ENCODE measurements at places on chromosomes 5 and 9.

GRCh38 chr5:68381060-68381459, 165.5 kb downstream of the PIK3R1 start:
- no peak for DNase-seq

DNA sequence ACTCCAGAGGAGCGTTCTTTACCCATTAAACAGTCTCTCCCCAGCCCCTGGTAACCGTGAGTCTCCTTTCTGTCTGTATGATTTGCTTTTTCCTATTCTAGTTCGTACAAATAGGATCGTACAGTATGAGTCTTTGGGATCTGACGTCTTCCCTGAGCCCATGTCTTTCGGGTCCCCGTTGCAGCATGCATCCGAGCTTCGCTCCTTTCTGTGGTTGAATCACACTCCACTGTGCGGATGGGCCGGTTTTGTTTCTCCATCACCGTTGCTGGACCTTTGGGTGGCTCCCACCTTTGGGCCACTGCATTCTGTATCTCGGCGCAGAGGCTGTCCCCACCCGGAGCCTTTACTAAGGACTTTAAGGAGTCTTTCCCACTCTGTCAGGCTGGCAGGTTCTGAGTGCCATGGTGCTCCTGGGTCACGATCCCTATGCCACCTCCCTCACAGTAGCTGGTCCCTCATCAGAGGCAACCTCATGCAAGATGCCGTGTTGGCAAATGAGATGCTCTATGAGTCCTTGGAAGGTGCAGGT, 145.7 kb upstream of the COL5A1 start:
- DNase-seq = no peak

GRCh38 chr5:109900911-109901627, 211.3 kb downstream of the MAN2A1 start:
- no peak for DNase-seq

- DNase-seq = no peak
Measured at GRCh38 chr5:137621861-137622823, 113.7 kb downstream of the KLHL3 start.

DNA sequence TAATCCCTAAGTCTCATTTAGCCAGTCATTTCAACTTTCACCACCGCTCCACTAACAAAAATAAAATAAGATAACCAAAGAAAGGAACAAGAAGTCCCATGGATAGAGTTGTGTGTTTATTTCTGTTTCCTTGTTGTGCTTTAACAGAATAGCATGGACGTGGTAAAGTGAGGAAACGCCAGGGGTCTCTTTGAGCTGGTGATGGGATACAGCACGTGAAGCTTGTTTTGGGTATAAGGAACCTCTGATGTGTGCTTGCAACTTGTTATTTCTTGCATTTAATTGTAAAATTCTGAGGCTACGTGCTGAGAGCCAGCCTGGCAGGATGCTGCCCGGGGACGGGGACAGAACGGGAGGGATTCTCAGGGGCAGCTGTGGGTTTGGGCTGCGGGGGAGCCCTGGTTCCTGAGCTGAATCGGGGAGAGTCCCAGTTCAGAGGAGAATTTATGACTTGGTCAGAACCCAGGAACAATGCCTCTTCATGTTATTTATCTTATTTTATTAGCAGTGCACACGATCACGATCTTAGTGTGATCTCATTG, 63.4 kb downstream of the ANKRD33B start:
- no peak for DNase-seq

- DNase-seq = no peak
Measured at GRCh38 chr9:95721061-95721531, 154.4 kb upstream of the ERCC6L2 start.

DNA sequence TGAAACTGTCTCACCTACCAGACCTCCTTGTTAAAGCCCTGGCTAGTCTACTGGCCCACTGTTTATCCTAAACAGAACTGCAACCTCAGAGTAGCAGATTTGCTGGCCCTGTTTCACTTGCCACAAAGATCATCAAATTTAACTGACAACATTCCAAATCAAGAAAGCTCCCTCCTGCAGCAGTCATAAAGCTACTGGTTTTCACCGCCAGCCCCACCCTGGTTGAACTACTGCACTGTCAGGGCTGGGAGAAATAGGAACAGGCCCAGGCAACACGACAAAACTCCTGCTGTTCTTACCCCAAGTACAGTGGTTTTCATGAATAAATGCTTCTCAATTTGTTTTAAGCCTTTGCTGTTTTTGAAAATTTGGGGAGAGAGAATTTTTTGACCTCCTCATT, 63.0 kb downstream of the NR6A1 start:
- no peak for DNase-seq

DNA sequence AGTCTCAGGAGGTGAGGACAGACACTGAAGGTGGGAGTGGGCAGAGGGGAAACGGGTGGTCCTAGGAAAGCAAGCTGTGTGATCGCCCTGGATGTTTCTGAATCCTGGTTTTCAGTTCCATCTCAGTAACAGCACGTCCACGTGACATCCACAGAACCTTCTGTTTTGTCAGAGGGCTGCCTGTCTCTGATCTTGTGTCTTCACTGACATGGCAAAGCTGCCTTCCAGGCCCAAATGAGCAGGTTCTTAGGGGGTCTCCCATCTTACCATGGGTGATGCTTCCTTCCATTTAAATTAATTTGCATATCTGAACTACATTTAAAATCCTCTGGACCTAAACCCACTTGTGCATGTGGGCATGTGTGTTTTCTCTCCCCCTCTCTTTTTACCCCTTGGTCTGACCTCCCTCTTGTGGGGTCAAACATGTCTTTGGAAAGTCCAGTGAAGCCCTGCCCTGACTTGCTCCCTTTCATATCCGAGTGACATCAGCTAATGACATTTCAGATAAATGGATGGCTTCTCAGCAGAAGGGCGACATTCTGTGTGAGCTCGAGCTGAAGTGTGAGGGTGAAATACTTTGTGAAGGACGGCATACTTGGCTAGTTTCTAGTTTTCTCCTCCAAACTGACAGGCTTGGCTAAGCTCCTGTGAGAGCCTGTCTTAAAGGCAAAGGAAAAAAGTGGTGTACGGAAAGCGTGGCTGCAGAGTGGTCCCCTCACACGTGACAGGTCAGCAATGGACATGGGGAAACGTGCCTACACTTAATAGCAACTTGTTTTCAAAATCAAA, 204.8 kb upstream of the S1PR3 start:
- no peak for DNase-seq

DNA sequence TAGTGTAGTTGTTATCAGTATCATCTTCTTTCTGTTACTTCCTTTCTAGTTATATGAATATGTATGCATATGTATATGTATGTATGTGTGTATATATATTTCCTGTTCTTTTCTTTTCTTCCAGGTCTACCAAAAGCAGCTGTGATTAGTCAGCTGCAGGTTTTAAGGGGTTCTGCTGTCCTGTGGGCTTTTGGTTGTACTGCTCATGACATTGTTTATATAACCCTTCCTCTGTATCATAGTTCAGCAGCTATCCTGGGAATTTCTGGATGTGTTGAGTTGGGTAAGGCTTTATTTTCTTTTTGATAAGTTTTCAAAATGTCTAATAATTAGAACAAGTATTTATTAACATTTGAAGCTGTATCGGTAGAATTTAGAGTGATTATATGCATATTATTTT, 23.2 kb downstream of the SLC27A6 start:
- DNase-seq = no peak

GRCh38 chr9:101495810-101496209, 37.8 kb upstream of the RNF20 start:
- DNase-seq = peak; percentile 8

GRCh38 chr9:40911647-40912046, 216.8 kb downstream of the FOXD4L6 start:
- no peak for DNase-seq

- DNase-seq = no peak
Measured at GRCh38 chr9:109289931-109290330, 30.9 kb downstream of the EPB41L4B start.

- no peak for DNase-seq
Measured at GRCh38 chr9:126616521-126616976, 2.8 kb downstream of the LMX1B start.

DNA sequence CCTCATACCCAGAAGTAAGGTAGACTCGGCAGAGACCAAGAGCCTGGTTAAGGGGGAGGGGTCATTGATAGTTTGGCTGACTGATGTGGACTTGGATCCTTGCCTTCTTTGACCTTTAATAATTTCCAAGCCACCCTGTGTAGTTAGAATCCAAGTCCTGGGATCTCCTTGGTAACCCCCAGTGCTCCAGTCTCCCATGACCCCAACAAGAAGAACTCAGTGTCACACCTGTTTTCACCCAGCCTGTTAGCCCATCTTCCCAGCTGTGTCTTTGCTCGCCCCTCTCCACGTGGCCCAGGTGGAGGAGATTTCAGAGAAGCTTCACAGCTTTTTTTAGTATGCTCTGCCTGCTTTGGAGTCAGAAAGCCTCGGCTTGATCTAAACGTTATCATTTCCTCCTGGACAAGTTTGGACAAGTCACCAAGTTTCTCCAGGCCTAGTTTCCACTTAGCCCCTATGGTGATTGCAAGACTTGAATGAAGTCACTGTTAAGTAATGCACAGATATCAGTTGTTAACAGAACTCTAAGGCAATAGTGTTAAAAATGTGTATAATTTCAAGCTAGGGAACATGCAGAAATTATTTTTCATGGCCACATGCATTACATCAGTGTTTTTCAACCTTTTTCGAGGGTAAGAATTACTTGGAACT, 170.0 kb downstream of the TMEM38B start:
- no peak for DNase-seq

GRCh38 chr9:86464242-86464641, 110.0 kb upstream of the TUT7 start:
- no peak for DNase-seq

DNA sequence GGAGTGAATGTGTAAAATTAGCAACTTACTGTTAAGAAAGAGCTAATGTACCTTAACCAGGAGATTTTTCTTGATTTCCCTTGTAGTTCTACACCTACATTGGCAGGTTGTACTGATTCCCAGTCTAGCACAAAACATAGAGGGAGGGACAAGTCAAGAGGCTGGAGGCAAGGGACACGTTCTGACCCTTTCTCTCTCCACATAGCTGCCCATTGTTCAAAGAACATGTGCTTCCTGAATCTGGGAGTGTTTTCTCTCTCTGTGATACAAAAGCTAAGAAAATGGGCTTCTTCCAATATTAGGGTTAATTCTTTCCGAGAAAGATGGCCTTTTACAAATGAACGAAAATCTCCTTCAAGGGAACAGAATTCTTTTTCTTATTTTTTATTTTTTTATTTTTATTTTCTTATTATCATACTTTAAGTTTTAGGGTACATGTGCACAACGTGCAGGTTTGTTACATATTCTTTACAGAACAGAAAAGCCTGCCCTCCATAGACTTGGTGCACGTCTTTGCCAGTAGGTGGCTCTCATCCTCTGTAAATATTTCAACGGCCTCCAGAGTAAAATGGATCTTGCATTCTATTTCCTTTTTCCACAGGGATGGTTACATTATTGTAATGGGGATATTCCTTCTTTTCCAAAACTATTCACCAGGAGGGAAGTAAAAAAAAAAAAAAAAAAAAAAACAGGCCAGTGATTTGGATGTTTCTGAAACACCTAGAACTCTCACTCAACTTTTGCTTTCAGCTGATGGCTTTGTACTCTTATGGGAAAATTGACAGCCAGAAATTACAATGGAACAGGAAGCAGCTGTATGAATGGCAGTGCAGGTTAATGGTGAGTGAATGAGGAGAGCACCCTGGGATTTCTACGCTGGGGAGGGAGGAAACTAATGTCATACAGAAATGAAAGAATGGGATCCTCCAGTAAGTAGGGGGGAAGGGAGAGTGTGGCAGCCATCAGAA, 13.1 kb upstream of the IFNA5 start:
- DNase-seq = no peak

DNA sequence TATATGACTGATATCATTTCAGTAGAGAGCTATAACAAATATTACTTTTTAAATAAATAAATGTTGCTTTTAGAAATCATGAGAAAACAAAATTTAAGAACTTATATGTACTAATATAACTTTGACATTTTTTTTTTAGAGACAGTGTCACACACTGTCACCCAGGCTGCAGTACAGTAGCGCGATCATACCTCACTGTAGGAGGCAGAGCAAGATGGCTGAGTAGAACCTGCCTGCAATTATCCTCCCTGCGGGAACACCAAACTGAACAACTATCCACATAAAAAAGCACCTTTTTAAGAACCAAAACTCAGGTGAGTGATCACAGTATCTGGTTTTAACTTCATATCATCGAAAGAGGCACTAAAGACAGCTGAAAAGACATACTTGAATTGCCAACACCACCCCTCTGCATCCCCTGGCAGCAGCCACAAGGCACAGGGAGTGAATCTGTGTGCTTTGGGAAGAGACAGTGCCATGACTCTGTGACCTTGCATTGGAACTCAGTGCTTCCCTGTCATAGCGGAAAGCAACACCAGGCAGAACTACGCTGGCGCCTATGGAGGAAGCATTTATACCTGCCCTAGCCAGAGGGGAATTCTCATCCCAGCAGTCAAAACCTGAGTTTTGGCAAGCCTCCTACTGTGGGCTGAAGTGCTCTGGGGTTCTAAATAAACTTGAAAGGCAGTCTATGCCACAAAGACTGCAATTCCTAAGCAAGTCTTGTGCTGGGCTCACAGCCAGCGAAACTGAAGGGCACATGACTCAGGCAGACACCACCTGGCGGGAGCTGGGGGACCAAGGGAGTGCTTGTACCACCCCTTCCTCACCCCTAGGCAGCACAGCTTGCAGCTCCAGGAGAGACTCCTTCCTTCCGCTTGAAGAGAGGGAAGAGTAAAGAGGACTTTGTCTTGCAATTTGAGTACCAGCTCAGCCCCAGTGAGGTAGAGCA, 142.7 kb downstream of the FBXL17 start:
- no peak for DNase-seq

GRCh38 chr5:36242534-36243485, 1.1 kb upstream of the NADK2 start:
- peak; percentile 16 for DNase-seq

GRCh38 chr5:75031366-75031765, 21.0 kb downstream of the GCNT4 start:
- no peak for DNase-seq

DNA sequence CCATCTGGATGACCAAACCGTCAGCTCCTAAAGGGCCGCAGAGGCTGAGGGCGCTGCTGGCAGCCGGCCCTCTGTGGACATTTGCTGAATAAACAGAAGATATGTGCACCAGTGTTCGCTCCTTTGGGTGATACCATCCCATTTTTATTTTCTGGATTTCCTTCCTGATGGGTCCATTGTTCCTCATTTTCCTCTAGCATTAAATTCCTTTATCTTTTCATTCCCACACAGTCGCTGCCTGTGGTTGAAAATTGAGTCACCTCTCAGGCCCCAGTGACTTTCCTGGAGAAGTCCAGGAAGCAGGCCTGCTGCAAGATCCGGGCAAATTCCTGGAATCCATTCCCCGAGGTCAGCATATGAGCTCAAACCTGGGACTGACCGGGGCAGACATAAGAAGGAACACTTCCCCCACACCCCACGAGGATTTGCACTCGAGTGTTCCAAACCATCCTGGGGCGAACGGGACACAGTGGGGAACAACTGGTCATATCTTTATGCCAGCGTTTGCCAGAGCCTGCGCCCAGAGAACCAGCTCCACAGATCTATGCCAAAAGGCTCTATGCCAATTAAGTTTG, 86.7 kb upstream of the PCA3 start:
- no peak for DNase-seq

- DNase-seq = no peak
Measured at GRCh38 chr5:7321724-7322123, 74.2 kb upstream of the ADCY2 start.

GRCh38 chr5:147055089-147055826, 176.7 kb upstream of the PPP2R2B start:
- no peak for DNase-seq

All from right renal cortex interstitium (tissue), 3 donors.